ENCODE measurements at places on chromosomes 16 and 17. TPM values are rescaled to one million over a fixed set of nuclear protein-coding genes. Genes with fewer than 3 reads are reported as not detected.

GAS2L2 gene
- not detected for total RNA-seq

APOBR gene
- total RNA-seq, result 16.7 TPM

DNA sequence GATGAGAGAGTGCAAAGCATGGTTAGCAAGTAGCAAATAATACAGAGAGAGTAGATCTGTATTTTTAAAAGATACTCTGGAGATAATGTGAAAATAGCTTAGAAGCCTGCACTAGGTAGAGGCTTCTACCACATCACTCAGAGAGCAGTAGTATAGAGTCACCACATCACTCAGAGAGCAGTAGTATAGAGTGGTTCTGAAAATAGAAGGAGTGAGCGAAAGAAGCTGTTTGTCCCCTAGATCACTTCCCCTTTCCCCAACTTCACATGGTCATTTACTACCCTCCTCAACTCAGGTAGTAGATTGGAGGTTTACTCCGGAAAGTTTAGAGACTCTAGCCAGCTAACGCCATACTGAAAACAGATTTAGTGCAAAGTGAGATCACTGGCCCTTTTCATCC is 17.1 kb downstream of the DGKE start:
- no peaks in the 10 kb centered on the region for H3K27me3 ChIP-seq
- peaks cover 12% of the 10 kb centered on the region for H3K4me1 ChIP-seq
- H3K4me3 ChIP-seq, result no peak overlapping the region
- H3K36me3 ChIP-seq, result peaks cover 47% of the 10 kb centered on the region

DNA sequence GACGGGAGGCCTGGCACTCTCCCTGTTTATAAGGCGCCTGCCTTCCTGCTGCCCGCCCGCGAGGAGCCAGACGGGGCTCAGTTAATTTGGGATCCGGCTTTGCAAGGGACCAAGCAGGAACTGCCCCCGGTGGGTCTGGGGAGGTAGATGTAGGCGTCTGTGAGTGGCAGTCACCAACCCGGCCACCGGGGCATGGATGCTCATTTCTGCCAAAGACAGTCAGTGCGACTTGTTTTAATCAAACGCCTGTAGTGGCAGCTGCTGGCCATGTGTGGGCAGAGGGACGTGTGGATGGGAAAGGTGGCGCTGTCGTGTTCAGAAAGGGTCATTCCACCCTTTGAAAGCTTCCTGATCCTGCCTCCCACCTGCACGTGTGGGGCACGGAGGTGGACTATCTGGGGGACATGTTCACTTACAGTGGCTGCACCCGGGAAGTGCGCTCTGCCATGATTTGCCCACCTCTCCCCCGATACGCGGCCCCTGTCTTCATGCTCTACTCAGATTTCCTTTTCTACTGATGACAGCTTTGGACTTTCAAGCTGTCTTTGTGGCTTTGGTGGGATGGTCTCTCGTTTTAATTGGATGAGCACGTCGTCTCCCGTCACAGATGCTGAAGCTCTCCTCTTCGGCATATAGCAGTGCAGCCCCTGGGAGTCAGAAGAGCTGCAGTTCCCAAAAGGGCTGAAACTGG is 60.3 kb upstream of the CIBAR2 start:
- peaks cover 54% of the 10 kb centered on the region for H3K27me3 ChIP-seq
- no peak overlapping the region for H3K27ac ChIP-seq
- H3K36me3 ChIP-seq, result no peaks in the 10 kb centered on the region

TRIM25 gene
- 168 TPM for total RNA-seq

ETV4 gene
- total RNA-seq, result not detected

- no peak overlapping the region for H3K4me3 ChIP-seq
- H3K4me1 ChIP-seq, result peaks cover 43% of the 10 kb centered on the region
- peak; percentile 73 for DNase-seq
- peak overlapping the region; percentile 91 for H3K27ac ChIP-seq
These were observed 12.5 kb downstream of the CEP295NL start for GRCh38 chr17:78890498-78890897.

RUNDC1 gene
- total RNA-seq, result 14.0 TPM
